ENCODE measurements at places on chromosomes 3 and 15.
A peak's percentile ranks its signal among the peaks of the same experiment; 100 is the strongest.

DNA sequence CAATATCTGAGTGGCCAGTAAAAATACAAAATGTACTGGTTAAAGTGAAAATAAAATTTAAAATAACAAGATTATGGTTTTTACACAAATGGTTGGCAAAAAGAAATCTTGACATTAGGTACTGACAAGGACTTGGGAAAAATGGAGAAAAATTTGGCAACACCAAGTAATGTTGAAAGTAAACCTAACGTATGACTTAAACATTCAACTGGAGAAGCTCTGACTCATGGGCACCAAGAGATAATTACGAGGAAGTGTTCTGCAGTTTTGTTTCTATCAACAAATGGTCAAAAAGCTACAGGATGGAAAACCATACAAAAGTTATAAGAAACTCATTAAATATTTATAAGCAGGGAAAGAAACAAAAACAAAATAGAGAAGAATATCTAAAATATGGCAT lies 177.7 kb downstream of the ZNF385D start:
- DNase-seq, result no peak

DNA sequence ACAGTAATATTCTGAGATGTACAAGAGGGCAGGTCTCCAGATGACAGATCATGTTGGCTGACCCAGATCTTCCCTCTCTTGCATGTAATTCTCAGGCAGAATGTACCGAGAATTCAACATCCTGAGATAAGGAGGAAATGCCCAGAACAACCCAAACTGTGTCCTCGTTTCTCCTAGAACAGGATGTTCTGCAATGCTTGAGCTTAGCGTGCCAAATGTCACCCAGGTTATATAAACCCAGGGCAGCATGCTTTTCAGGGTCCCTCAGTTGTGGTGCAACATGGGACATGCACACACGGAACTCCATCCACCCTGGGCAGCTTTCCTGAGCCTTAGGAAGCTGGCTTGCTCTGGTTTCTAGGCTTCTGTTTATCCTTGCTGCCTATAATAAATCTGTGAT lies 102.1 kb upstream of the CMC1 start:
- no peak for DNase-seq

DNA sequence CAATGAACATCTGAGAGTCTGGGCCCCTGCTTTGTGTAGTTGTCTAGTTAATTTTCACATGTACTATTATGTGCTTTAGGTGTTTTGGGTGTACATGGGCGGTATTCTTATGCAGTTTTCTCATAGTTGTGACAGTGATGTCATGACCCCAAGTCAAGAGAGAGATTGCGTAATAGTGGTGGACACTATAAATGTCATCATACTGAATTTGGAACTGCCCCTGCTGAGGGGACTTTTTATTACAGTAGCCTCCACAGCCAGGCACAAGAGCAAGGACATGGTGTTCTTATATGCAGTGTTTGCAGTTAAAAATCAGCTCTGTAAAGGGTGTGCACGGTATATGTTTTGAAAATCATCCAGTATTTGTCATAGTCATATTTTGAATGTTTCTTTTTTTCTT lies 29.5 kb downstream of the ABHD2 start:
- DNase-seq, result no peak

DNA sequence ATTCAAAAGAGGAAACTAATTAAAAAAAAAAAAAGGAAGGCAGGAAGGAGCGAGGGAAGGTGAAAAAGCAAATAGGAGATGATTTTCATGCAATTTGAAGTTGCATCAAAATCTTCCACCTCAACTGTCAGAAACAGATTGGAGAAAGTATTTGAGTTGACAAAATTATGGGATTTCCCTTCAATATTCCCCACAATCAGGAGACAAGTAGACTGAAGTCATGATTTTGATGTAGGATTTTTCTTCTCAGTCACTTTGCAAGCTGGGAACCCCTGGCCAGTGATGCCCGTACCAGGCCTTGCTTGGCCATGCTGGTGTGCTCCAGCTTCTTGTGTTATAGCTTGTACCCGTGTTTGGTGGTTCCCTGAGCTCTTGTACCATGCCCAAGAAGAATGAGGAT lies 854.5 kb upstream of the CFAP20DC start:
- DNase-seq, result no peak

DNA sequence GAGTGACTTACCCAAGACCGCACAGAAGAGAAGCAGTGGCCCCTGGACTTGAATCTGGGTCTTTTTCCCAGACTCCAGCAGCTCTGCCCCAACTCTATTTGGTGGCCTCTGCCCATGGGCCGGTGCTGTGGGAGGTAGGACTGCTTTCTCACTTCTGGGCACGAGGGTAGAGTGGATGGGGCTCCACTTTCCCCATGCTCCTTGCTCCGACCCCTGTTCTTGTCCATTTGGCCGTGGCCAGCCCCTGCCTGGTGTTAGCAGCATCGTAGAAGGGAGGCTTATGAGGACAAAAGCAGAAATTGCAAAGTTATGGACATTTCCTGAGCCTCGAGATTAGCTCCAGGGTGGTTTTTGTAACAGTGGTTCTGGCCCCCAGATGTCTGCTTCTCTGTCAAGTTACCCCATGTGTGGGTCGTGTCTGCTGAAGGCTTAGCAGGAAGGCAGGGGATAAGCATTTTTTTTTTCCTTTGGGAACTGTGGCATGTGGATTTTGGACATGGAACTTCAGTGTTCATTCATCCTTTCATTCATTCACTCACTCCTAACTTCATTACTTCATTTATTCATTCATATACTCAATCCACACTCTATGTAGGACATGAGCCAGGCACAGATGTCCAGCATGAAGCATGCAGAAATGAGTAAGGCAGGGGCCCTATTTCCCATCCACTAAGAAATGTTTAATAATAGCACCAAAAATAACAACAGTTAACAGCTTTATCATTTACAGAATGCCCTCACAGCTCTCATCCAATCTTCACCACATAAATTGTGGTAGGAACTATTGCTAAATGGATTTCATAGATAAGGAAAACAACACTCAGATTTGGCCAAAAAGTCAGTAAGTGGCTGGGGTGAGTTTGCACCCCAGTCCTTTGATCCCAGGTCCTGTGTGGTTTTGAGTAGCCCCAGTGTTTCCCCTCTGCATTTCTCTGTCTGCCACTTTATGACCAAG lies 180.5 kb downstream of the OPA1 start:
- peak; percentile 20 for DNase-seq

GRCh38 chr3:148077318-148077923 lies 620.3 kb upstream of the AGTR1 start:
- DNase-seq, result no peak

DNA sequence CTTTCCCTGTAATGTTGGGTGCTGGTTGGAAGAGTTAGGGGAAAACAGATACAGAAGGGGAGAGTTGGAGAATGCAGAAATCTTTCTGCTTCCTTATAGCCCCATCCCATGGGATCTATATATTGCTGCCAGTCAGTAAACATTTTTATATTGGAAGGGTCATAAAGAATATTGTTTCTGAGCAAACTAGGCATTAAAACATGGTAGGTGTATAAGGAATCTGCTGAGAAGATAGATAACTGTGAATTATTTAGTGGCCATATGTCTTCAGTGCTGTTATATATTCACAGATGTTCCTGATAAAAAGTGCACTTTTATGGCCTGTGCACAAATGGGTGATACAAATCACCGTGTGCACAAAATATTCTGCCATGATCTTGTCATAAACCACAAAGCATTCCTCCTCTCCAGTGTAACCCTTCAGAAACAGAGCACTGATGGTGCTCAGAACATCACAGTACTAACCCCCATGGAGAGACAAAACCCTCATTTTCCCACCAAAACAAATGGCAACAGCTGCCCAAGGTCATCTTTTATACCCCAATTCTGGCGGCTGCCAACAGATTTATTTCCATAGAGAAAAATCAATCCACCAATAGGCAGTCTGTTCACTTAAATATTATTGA lies 269.3 kb downstream of the SLC9A9 start:
- no peak for DNase-seq

- DNase-seq, result no peak
Measured at GRCh38 chr3:151890721-151891141, 17.3 kb downstream of the SUCNR1 start.

DNA sequence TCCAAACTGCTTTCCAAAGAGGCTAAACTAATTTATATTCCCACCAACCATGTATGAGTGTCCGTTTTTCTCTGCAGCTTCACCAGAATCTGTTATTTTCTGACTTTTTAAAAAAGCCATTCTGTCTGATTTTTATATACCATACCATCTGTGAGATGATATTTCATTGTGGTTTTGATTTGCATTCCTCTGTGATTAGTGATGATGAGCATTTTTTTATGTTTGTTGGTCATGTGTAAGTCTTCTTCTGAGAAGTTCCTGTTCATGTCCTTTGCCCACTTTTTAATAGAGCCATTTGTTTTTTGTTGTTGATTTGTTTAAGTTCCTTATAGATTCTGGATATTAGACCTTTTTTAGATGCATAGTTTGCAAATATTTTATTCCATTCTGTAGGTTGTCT lies 179.4 kb upstream of the ALCAM start:
- no peak for DNase-seq

DNA sequence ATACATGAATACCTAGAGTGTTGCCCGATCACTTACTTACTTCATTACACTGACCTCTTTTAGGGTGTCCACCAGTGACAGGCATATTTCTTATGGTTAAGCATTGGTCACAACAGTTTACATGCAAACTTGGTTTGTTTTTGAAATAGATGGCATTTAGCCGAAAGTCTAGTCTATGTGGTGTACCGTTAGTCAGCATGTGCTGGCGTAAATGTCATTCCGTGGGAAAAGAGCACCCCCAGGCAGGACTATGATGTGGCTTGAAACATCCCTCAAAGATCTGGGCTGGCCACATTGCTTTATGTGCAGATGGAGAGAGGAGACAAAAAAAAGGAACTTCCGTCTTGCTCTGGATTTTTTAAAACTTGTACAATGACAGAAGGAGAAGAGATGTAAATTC lies 357.0 kb upstream of the ICE2 start:
- DNase-seq, result no peak

GRCh38 chr3:170740726-170741591 lies 129.0 kb downstream of the RPL22L1 start:
- DNase-seq, result no peak

DNA sequence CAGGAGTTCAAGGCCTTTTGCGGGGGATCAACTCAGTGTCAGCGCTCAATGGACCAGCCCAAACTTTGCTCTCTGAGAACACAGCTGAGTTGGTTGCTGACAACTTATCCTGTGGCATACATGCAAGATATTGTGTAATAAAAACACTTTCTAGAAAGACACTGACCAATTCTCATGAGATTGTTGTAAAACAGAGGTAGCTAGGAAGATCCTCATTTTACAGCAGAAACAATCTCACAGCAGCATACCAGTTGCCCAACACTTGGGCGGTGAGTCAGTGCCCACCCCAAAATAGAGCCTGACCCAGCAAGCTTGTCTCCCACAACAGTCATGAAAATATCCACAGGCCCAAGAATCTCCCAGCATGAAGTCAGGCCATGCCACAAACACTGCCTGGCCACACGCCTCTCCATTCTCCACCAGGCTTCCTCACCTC lies 18.2 kb downstream of the KLHL6 start:
- no peak for DNase-seq

DNA sequence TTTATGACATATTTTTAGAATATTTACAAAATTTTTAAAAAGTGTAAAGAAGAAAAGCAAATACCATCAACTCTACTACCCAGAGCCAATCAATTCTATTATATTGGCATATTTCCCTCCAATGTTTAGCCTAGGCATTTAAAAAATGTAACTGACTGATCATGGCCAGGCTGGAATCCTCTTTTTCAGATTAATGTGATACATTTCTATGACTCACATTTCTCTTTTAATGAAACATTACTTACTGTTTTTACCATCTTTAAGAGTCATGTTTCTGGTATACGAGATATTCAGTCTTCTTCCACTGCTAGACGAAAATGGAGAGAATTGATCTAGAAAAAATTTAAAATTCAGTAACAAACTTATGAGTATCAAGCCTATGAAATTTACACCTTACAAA lies 53.4 kb upstream of the DCUN1D1 start:
- DNase-seq, result no peak

DNA sequence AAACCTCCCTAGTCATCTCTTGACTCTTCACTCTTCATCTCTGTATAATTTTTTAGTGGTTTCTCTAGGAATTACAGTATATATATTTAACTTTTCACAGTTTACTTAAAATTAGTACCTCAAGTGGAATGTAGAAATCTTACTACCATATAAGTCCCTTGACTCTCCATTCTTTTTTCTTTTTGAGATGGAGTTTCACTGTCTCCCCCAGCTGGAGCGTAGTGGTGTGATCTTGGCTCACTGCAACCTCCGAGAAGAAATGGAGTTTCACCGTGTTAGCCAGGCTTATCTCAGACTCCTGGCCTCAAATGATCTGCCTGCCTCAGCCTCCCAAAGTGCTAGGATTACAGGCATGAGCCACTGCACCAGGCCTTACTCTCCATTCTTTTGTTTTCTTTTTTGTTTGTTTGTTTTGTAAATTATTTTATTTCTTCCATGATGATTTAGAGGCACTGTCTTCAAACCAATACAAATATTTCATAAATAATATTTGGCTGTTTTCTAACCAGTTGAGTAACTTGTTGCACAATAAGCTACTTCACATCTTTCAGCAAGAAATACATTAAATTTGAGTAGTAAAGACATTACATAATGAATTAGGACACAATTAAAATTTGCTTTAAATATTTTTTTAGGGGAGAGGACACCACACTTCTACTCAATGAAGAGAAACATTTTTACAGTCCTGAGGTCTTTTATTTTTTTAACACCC lies 144.8 kb downstream of the RBPMS2 start:
- DNase-seq, result no peak

DNA sequence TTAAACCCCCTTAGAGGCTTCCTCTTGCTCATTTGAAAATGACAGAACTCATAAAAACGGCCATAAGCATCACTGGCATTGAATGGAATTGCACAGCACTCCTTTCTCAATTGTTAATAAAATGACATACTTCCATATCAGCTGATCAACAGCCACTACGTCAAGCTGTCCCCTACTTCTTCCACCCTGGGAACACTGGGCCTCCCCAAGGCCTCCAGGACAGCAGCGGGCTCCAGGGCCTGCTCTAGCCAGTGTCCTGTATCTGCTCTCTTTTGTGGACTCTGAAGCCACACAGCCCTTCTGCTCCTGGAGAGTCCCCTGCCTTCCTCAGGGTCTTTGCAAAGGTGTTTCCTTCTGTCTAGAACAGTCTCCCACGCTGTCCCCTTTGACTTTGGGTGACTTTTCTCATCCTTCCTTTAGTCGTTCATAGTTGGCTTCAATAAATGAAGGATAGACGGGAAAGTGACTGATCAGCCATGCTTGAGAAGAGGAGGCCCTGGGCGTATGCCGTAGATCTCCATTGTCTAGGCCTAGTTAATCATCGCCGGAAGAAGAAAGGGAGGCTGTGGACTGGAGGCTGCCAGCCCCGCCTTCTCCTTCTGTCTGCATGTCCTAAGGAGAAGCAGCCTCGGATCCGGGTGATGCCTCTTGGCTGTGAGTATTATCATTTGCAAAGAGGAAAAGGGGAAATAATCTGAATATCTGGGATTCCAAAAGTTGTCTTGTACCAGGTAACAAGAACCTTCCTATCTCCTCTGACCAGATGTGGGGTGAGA lies 4.7 kb upstream of the THSD4 start:
- DNase-seq, result no peak
